ENCODE measurements at places on chromosomes 1 and 21. TPM values are rescaled to one million over a fixed set of nuclear protein-coding genes. Genes with fewer than 3 reads are reported as not detected.

Gene TCP10L
- total RNA-seq = 0.32 TPM

GRCh38 chr1:21318714-21319159 is 28.5 kb upstream of the ECE1 start:
- peak; percentile 99 for DNase-seq

DNA sequence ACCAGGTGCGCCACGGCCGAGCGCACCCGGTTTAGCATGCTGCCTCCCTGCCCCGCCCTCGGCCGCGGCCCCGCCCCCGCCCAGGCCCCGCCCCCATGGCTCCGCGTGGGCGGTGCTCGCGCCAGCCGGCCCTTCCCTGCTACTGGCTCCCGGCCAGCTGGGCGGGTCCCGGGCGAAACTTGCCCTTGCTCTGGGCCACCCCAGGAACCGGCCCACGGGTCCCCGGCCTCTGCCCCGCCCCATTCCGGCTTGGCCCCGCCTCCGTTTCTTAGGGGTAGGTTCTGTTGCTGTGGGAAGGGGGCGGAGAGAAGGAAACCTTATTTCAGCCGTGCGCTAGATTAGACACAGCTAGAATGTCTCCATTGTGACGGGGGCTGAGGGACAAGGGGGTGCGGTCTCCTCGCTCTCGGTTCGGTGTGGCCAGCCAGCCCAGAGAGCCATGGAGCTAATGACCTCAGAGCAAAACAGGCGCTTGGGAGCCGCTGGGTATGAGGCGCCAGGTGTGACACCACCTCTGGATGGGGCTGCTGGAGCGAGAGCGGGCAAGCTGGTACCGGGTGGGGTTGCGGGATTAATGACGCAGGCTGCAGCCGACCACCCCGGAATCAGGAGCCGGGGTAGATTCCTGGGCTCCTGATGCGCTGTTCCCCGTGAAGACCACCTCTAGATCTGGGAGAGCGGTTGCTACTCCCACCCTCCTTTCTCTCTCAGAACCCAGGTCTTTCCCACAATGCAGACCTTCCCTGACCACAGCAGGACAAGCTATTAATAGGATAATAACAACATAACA is at the start of gene PPM1J:
TSS of gene PPM1J (minus strand) at position 69 of the 790 bp plus-strand sequence. CDS start at position 38, 31 bp downstream.
- DNase-seq = peak; percentile 92

Gene LMX1A
- total RNA-seq = not detected

- DNase-seq = no peak
Observed at GRCh38 chr1:41044187-41044586, 22.7 kb upstream of the SLFNL1 start.
